ENCODE measurements at places on chromosomes 4 and X.

- no peak for DNase-seq
Measured at GRCh38 chrX:10098270-10098713, 58.5 kb upstream of the CLCN4 start.

DNA sequence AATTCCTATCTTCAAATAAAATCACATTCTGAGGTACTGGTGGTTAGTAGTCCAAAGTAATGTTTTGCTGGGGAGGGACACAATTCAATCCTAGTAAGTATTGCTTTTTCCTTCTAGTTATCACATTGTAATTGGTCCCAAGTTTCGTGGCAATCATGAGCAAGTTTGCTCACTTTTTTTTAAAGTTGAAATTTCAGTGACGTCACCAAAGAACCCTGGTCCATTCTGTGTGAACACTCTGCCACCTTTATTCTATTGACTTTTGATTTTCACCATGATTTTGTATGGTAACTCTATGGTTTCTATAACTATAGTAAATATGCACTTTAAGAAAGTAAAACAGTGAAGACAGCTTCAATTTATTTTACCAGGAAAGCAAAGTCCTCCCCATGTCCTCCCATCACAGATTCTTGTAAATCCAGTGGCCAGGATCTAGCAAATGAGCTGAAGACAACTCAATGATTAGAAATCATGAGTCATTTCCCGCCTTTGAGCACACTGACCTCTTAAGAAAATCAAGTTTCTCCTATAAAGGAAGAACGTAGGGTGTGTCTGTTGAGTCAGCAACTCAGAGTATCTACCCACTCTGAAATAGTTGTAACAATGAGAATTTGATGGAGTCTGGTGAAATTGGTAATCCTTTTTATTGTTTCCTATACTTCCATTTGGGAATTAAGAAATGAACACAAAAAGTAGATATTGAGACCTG, 1306.6 kb upstream of the PABPC4L start:
- DNase-seq = no peak

DNA sequence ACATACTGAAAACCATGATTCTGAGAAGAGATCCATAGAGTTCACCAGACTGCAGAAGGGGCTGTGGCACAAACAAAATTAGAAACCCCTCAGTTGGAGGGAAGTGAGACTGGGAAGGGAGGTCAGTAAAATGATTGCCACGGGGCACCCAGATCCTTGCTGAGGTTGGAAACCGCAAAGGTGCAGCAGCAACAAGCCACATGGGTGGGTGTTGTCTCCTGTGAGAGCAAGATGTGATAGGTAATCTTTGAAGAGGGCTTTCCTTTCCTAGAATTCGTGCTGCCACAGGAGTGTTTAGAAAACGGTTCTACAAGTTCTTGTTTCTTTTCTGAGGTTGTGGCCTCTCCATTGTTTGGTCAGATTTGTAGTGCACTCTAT, 85.5 kb downstream of the NFKB1 start:
- no peak for DNase-seq

DNA sequence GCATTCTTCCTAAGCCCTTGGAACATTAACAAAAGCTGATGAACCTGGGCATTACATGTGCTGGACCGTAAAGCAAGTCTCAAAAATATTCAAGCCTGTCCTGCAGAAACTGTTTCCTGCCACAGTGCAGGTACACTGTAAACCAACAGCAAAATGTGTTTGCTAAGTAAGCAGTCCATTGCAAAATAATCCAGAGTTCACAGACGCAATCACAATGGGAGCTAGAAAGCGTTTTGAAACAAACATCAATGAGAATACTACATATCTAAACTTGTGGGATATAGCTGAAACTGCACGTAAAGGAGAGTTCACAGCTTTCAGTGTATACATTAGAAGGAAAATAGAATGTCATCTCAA, 61.6 kb downstream of the RGS12 start:
- no peak for DNase-seq

DNA sequence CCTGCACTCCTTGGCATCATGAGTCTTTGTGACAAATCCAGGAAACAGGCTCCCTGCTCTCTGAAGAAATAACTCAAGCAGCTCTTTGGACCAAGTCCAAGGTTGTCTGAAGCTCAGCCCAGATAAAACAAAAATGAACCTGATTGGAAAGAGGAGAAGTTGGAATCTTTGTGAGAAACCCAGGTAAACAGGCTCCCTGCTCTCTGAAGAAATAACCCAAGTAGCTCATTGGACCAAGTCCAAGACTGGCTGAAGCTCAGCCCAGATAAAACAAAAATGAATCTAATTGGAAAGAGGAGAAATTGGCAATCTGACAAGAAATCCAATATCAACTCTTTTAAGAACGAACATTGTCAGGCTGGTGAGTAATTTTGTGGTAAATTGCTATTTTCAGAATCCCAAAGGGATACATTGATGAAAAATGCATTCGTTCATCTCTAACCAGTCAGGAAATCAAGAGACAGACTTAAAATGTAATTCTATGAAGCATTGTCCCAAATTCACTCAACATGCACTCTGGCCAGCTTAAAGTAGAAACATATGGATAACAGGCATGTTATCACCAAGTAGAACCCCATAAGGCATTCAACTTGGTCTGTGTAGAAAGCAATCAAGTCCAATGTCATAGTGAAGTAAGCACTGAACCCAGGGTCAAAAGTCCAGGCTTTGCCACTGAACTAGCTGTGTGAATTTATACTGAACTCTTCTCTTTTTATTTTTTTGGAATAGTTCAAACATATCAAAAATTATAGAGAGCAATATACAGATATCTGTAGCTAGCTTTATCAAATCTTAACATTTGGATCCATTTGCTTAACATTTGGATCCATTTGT, 16.8 kb upstream of the NFXL1 start:
- no peak for DNase-seq

GRCh38 chr4:100716416-100716815, 198.6 kb upstream of the EMCN start:
- DNase-seq = no peak

- DNase-seq = no peak
Measured at GRCh38 chrX:15814771-15815365, 24.6 kb downstream of the ZRSR2 start.

DNA sequence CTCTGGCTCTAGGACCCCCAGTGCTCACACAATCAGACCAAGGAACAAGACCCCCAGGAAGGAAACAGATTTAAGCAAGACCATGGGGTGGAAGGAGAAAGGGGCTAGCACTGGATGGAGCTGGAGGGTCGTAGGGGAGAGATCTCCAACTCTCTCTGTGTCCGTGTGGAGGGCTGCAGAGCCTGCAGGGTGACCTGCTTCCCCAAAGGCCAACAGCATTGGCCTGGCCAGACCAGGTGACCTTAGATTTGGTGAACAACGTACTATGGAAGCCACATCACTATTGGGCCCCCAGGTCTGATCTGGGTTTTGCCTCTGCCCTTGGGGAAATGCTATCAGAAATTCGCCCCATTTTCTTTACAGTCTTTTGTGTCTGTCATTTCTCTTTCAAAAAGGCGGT, 26.0 kb downstream of the NLGN3 start:
- no peak for DNase-seq

DNA sequence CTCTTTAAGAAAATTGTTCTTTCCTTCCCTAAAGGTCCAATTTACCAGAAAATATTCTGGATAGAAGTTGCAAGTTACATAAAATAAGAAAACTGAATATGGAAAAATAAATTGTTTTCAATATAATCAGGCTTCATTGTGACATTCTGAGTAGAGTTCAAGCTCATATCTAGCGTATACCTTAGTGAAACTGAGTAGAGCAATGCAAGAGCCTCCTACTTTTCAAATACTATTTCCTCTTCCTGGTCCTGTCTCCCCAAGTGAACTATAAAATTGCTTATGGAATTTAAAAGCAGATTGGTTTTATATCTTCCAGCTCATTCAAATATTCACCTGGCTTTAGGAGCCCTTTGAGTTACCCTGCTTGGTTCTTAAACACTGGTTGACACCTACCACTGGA, 189.3 kb upstream of the GALNT7 start:
- DNase-seq = no peak

DNA sequence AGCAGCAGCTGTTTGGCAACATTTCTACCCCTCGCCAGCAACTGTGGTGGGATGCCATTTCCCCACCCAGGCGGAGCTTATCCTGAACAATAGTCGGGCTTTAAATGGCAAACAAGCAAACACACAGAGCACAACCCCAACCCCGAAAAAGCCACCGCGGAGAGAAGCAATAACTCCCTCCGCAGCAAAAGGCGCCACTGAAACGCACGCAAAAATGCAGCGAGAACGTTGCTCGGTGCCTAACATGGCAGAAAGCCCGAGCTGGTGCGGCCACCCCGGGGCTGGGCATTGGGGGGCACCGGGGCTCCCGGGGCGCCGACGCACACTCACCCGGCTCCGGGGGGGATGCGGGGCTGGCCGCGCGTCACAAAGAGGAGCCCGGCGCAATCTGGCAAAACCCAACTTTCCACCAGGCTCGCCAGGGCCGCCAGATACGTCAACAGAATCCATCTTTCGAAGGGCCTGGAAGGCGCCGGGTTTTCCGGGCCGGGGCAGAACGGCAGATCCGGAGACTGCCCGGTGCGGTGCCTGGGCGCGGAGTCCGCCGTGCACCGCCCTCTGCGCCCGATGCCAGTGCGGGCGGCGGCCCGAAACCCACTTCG, 818 bp downstream of the RAI2 start:
- no peak for DNase-seq

- DNase-seq = no peak
Measured at GRCh38 chrX:101383679-101384205, 2.2 kb downstream of the BTK start.

DNA sequence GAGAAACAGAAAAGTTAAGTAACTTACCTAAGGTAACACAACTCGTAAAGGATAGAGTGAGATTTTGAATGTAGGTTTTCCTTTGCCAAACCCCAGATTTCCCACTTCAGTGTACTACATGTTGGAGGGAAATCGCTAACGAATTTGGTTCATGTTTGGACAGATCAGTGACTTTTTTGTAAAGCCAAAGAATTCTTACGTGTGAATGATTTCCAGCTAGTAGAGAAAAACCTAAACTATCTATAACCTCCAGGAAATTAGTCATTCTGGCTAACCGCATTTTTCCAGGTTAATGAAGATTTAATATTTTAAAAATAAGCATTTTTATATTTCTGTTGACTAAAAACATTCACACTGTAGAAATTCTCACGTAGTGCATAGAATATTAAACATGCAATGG, 7.2 kb downstream of the TENM3 start:
- no peak for DNase-seq

DNA sequence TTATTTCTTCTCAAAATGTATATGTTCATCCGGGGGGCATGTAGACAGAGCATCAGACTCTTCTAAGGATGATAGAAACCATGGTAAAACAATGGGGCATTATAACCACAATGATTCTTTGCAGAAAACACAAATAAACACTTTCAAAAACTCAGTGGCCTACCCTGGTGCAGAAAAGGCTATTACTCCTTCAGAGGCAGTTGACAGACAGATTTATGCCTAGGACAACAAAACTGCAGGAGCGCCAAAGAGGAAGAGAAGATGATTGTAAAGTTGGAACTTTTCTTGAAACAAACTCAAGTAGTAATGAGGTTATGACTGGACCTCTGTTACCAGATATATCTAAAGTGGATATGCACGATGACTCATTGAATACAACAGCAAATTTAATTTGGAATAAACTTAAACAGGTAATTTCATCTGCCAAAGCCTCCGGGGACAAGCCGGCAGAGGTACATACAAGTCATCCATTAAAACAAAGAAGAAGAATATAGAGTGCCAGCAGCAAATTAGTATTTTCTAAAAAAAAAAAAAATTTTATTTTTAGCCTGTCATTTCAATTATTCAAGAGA, 1068.4 kb upstream of the INTU start:
- DNase-seq = no peak

- DNase-seq = no peak
Measured at GRCh38 chr4:117654079-117654478, 380.2 kb upstream of the NDST3 start.

DNA sequence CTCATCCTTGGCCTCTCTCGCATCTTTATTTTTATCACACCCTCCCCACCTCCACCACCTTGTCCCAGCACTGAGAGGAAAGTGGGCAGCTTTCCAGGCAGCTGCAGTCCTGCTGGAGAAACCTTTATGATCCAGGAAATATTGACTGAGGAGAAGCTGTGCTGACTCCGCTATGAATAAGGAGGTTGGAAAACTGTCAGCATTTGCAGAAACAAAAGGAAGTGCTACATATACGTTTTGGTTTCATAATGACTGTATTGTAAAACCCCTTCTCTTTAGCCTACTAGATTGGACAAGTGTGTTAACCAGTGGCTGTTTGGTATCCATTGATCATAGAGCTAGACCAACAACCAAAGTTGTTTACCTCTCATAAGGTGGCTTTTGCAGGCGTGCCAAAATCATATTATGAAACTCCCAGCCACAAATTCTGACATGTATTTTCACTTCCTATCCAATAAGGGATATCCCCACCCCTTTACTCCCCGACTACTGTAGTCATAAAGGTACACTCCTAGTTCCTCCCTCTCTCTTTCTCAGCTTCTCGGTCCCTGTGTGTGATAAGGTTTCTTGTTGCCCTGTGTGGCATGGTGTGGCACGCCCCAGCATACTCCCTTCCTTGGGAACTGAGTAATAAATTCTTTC, 88.4 kb downstream of the GPR143 start:
- DNase-seq = no peak

GRCh38 chr4:39504538-39504937, 22.7 kb downstream of the UGDH start:
- DNase-seq = no peak

GRCh38 chr4:24279911-24280375, 304.4 kb downstream of the DHX15 start:
- DNase-seq = no peak
